ENCODE measurements at places on chromosomes 5 and 9. TPM values are rescaled to one million over a fixed set of nuclear protein-coding genes. Genes with fewer than 3 reads are reported as not detected.

GRCh38 chr9:36433386-36433785, 33.3 kb upstream of the RNF38 start:
- DNase-seq = no peak

- DNase-seq = no peak
Measured at GRCh38 chr9:132366481-132366880, 11.7 kb upstream of the SETX start.

PFN3 gene
- total RNA-seq = not detected

GRCh38 chr9:16848179-16848578, 22.3 kb downstream of the BNC2 start:
- no peak for DNase-seq

DNA sequence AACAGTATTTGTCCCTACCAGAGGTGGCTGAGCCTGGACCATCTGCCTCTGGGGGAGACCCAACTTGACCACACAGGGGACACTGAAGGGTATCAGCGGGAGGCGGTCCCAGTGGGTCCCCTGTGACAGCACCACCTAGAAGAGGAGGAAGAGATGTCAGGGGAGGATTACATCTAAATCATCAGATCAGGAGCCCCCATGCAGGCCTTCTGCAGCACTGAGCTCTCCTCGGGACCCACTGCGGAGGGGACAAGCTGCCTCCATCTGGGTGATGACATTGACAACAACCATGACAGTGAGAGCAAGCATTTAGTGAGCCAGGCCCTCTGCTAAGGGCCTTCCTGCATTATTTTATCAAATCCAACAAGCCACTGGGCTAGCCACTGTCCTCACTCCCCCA, 12.3 kb downstream of the ORM2 start:
- DNase-seq = no peak

GRCh38 chr5:16051246-16051755, 128.3 kb downstream of the MARCHF11 start:
- no peak for DNase-seq

PCDHAC2 gene
- not detected for total RNA-seq

DNA sequence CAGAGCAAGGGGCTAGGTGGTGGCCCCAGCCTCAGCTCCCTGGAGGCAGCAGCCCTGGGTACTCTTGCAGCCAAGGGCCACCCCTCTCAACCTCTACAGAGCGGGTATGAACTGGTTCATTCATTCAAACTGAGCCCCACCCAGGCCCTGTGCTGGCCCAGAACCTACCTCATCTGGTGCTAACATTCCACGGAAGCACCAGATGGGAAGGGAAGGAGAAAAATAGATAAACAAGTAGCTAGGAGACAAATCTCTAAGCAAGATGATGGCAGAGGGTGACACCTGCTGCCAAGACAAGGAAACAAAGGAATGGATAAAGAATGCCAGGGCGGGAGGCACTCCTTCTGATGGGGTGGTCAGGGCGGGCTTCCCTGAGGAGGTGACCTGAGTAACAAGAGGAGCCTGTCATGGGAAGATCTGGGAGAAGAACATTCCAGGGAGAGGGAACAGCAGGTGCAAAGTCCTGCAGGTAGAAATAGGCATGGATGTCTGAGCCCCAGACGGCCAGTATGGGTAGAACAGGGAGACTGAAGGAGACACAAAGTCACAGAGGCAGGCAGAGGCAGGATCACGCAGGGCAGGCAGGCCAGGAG, 6.1 kb downstream of the ST6GALNAC4 start:
- no peak for DNase-seq

FUT7 gene
- 0.74 TPM for total RNA-seq

DNA sequence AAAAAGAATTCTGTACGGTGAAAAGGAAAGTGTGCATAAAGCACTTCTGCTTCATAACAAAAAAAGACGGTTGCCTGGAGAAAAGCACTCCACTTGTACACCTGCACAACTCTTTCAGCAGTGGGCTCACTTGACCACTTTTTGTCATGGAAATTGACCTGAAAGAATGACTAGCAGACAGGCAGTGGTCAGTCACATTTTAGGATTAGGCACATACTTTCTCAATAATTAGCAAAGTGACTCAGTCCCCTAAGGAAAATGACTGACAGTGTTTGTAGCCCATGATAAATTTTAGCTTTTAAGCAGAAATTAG, 169.3 kb downstream of the FANCC start:
- no peak for DNase-seq

ACER2 gene
- 0.65 TPM for total RNA-seq

CCL19 gene
- total RNA-seq = 1.1 TPM

- DNase-seq = no peak
Measured at GRCh38 chr5:33439905-33440481, 772 bp upstream of the TARS1 start.

DNA sequence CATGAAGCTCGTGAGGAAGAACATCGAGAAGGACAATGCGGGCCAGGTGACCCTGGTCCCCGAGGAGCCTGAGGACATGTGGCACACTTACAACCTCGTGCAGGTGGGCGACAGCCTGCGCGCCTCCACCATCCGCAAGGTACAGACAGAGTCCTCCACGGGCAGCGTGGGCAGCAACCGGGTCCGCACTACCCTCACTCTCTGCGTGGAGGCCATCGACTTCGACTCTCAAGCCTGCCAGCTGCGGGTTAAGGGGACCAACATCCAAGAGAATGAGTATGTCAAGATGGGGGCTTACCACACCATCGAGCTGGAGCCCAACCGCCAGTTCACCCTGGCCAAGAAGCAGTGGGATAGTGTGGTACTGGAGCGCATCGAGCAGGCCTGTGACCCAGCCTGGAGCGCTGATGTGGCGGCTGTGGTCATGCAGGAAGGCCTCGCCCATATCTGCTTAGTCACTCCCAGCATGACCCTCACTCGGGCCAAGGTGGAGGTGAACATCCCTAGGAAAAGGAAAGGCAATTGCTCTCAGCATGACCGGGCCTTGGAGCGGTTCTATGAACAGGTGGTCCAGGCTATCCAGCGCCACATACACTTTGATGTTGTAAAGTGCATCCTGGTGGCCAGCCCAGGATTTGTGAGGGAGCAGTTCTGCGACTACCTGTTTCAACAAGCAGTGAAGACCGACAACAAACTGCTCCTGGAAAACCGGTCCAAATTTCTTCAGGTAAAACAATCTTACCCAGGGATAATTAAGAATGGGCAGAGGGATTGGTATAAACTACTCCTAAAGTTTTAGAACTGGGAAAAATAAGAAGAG, 12.9 kb downstream of the ITGA1 start:
- peak; percentile 39 for DNase-seq

NDUFS4 gene
- 45.7 TPM for total RNA-seq

BARHL1 gene
- not detected for total RNA-seq

DNA sequence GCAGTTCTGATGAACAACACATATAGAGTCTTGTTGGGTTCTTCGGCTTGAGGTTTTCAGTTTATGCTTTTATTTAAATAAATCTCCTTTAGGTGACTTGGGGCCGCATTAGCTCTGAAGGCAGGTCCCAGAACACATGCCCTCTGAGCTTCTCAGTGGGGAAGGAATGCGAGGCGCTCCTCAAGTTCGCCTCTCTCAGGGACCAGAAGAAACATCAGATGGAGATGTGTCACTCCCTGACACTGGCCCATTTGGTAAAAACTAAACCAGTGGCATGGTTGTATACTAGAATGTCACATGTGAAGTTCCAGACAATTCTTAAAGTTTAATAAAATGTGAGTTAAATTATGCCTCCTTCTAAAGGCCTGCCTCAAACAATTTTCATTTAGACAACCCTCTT, 1.9 kb downstream of the MACROH2A1 start:
- no peak for DNase-seq

DNA sequence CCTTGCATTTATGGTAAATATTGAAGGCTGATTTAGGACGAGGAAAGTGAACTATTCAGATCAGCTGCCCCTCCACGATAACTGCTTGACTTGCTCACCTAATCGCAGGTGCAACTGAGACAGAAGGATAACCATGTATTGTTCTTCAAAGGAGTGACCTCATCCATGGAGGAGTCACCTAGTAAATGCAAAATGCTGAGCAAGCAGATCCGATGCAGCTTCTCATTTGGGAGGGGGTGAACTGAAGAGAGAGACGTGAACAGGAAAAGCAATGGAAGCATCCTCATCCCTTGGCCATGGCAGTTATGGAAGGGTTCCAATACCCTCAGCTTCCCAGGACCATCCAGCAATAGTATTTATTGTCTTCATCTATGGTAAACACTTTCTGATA, 47.5 kb downstream of the RASGRF2 start:
- no peak for DNase-seq

DIPK1B gene
- 0.18 TPM for total RNA-seq

GRCh38 chr5:2864515-2865105, 113.1 kb upstream of the IRX2 start:
- DNase-seq = no peak

DNA sequence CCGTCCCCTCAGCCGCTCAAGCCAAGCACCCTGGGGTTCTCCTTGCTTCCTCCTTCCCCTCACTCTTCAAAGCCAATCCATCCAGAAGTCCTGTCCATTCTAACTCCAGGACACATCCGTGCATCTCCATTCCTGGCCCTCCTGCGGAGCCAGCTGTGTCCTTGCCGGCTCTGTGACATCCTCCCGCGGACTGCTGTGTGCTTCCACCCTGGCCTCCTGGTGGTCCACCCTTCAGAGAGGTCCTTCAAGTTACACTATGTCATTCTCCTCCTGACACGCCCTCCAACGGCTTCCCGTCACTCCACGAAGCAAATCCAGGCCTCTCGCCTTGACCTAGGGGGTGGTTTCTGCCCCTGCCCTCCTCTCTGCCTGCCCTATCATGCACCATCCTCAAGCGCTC, 13.0 kb upstream of the SCGB3A1 start:
- DNase-seq = no peak

GRCh38 chr9:132008855-132009812, 70.5 kb downstream of the MED27 start:
- no peak for DNase-seq

UNC13B gene
- 1.6 TPM for total RNA-seq

DNA sequence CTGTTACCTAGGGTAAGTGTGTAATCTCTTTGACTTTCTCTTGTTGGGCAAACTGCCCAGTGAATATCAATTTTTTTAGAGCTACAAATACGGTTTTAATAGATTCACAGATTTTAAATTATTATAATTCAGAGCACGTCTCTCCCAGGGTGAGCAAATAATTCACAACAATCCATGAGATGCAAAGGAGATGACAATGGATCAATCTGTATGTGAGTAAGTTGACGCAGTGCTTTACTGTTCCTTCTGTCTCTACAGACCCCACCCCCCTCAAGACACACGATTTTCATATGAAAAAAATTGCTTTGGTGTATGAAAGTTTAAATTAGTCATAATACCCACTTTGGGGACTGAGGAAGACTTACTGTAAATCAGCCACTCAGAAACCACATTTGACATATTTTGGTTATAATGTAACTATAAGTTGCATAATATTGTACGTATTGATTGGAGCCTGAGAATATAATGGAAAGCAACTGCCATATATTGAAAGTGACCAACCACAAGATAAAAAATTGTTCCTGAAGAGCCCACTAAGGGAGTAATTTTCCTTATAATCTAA, 201.7 kb downstream of the BNC2 start:
- DNase-seq = no peak

TLX3 gene
- not detected for total RNA-seq

DNM1 gene
- 0.40 TPM for total RNA-seq

SLC25A25 gene
- 15.6 TPM for total RNA-seq

All from activated T-cell treated with anti-CD3 and anti-CD28 coated beads, Interleukin-2, amount 50 U/mL, for 4 hours (primary cell).